ENCODE measurements at places on chromosomes 4 and X.

- no peak for DNase-seq
Observed at GRCh38 chr4:173498771-173499170, 31.3 kb downstream of the HAND2 start.

DNA sequence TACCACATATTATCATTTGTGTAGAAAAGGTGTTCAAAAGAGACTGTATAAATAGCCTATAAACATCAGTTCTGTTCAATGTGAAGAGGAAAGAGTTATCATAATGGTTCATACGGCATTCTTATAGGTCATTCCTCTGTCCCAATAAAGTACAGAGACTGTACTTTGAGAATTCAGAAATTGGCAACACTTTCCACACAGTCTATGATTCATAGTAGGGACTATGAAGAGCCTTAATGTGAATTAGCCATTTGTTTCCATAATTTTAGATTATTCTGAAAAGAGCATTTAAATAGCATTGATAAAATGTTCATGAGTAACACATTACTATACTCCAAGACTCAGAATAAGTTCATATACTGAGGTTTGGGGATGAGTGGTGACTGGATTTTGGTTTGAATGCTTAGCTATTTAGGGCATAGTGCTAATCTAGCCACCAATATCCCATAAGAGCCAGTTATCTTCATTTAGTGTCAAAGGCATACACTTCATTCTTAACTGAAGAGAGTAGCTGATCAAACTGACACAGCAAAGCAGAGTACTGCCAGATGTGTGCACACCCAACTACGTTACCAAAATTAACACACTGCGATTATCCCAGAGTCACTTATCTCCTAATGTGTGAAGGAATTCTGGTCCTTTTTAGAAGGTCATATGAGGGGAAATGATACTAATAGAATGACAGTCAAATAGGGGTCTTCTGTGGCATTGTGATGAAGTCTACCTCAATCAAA is 10.2 kb downstream of the ANK2 start:
- no peak for DNase-seq

DNA sequence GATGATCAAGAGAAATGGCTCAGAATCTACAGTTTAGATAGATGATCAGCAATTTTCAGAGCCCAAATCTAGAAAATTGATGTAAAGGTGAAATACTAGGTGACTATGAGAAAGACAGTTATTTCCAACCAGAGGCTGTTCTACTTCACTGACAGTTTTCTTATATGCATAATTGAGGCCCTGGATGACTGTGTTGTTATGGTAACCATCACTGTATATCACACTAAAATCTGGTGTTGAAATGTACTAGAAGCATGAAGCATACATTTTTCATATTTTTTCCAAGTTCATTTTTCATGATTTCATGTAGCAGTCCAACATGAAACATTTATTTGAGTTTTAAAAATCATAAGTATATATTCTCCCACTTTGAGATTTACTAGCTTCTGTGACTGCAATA is 87.4 kb downstream of the ATXN3L start:
- no peak for DNase-seq

- DNase-seq = no peak
Observed at GRCh38 chr4:37881811-37882210, 9.1 kb upstream of the TBC1D1 start.

DNA sequence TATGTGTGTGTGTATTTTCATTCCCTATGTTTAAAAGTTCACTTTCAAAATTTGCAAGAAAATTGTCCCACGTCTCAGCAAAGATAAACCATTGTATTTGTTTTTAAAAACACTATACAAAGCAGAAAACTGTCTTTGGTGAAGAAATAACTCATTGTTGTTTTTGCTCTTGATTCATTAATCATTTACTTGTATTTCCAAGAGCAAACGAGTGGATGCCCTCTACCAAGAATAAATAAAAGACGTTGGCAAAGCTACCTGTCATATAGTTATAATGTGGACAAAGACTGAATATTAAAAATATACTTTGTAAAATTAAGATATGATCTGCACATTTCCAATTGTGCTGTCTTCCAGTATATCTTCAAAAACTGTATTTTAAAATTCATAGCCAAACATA is 210.9 kb upstream of the NDST3 start:
- DNase-seq = no peak

Data from PC-9 (cell line).